T-helper 17 cell (primary cell): ENCODE measurements at places on chromosomes 7 and 10. TPM values are rescaled to one million over a fixed set of nuclear protein-coding genes. Genes with fewer than 3 reads are reported as not detected.

TPST1 gene
- 0.65 TPM for total RNA-seq

APBB1IP gene
- total RNA-seq: 73.9 TPM

GRCh38 chr10:133328358-133329343, 8.0 kb downstream of the CALY start:
- DNase-seq: no peak

DNA sequence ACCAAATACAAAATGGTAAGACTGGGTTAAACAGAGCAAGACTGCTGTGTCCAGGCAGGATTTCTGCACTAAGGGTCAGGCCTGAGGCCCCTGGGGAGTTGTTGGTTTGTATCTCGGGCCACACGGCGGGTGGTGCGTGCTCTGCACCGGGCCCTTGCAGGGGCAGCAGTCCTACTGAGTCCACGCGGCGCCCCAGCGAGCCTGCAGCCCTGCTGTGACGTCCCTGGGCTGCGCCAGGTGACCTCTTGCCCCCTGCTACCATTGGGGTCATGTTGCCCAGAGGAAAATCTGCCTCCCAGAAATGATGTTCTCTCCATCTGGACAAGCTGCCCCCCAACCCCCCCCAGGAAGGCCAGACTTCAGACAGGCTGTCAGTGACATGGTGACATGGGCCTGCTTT, 281.5 kb downstream of the CELF2 start:
- no peak for DNase-seq

NSUN5 gene
- 31.4 TPM for total RNA-seq

DNA sequence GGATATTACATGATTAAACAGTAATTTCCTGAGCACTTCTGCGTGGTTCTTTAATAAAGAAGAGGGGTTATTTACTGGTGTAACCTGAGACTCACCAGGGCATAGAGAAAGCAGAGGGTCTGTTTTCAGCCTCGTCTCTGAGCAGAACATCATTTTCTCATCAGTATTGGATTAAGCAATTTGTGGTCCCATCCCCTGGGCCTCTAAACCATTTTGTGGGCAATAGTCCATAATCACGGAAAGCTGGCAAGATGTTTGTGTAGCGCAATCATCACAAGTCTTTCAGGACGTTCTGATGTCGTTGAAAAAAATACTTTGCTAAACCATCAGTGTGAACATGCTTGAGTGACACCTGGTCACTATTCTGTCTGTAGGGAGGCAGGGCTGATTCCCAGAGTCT, 37.1 kb upstream of the SEC61G start:
- DNase-seq: no peak

C10orf67 gene
- not detected for total RNA-seq

PNLIP gene
- not detected for total RNA-seq

DNA sequence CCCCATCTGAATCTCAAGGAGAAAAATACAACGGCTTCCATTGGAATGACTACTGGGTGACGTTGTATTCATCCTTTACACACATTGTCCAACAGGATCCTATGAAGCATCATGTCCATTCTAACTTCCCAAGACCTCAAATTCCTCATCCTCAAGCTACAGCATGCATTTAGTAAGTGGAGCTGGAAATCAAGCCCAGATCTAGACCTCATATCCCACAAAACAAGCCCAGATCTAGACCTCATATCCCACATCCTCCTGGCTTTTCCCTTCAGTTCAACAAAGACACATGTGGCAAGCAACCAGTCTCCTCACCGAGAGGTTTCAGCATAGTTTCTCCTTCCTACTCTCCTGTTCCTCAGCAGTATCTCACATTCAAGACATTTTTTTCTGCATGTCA, 12.2 kb downstream of the IGF2BP3 start:
- DNase-seq: no peak

C10orf120 gene
- not detected for total RNA-seq
